ENCODE measurements at places on chromosomes 2 and 18.
A peak's percentile ranks its signal among the peaks of the same experiment; 100 is the strongest.

GRCh38 chr2:74250189-74250631, 51.8 kb downstream of the MTHFD2 start:
- DNase-seq = peak; percentile 66

GRCh38 chr2:236170590-236171165, 2.5 kb upstream of the GBX2 start:
- DNase-seq = no peak

DNA sequence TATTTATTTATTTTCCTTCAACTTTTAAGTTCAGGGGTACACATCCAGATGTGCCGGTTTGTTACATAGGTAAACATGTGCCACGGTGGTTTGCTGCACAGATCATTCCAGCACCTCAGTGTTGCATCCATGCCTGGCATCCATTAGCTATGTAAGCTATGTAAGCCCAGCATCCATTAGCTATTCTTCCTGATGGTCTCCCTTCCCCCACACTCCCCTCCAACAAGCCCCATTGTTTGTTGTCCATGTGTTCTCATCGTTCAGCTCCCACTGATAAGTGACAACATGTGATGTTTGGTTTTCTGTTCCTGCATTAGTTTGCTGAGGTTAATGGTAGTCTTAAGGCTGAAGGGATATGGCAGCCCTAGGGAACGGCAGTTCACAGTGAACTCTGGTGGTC, 203.4 kb downstream of the CTNNA2 start:
- DNase-seq = no peak

- DNase-seq = no peak
These were observed 73.6 kb downstream of the MAIP1 start for GRCh38 chr2:200028998-200029397.

DNA sequence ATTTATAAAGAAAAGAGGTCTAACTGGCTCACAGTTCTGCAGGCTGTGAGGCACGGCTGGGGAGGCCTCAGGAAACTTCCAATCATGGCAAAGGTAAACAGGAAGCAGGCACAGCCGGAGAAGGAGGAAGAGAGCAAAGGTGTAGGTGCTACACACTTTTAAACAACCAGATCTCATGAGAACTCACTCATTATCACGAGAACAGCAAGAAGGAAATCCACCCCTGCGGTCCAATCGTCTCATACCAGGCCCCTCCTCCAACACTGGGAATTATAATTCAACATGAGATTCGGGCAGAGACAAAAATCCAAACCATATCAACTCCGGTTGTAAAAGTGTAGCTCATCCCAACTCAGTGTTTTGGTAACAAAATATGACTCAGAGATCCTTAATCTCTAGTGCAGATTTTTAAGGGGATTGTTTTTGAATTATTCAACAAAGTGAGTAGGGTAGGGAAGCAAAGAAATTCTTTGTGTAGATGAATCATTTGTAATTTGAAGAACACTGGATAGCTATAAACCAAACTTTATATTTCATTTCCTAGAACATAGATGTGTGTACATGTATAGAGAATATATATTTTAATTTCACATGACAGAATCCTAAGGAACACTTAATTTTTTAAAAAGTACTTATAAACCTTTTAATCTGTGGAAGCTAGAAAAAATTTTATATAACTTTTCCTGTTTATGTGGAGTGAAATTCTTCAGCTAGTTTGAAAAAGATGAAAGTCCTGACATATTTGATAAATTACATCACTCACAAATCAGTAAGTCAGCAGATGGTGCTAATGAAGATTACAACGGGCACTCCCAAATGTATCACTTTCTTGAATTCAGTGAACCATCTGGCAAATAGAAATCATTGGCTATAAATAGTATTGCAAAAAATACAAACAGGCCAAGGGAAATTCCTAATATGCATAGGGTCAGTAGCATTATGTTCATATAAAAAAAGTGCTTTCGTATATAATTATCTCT, 130.1 kb downstream of the OLA1 start:
- DNase-seq = peak; percentile 75

DNA sequence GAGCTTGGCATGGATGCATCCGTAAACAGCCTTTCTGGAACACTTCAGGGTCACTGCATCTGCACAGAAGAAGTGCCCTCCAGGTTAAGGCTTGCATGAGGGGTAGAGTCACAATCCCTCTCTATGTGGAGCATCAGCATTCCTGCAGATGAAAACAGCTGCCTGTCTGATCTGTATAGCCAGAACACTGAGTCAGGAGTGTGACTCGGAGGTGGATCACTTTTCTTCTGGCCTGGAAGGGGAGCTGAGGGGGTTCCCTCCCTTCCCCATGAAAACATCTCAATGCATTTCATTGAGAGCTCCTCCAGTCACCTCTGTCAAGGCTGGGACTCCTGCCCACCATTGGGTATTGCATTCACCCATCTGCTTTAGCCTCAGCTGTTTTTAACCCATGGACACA, 72.5 kb upstream of the SERPINE2 start:
- peak; percentile 39 for DNase-seq

GRCh38 chr2:220948579-220948978, 623.5 kb downstream of the EPHA4 start:
- no peak for DNase-seq

- no peak for DNase-seq
These were observed 11.1 kb downstream of the DHRS9 start for GRCh38 chr2:169080250-169081069.

GRCh38 chr2:23385748-23386338, 864 bp downstream of the KLHL29 start:
- no peak for DNase-seq

DNA sequence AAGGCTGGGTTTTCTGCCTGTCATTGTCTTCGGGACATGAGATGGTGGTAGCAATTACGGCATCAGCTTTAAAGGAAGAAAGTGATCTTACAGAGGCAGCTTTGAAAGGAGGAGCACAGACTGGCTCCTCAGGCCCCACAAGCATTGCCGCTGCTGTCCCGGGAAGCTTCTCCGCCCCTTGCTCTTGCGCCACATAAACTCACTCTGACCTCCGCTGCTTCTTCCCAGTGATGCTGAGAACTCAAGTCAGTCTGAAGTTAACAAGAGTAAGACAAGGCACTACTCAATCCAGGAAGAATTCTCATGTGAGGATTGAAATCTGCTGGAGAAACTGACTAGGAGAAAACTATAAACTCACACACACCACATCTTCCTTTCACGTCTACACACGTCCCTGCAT, 112.4 kb upstream of the RIOK3 start:
- peak; percentile 75 for DNase-seq

DNA sequence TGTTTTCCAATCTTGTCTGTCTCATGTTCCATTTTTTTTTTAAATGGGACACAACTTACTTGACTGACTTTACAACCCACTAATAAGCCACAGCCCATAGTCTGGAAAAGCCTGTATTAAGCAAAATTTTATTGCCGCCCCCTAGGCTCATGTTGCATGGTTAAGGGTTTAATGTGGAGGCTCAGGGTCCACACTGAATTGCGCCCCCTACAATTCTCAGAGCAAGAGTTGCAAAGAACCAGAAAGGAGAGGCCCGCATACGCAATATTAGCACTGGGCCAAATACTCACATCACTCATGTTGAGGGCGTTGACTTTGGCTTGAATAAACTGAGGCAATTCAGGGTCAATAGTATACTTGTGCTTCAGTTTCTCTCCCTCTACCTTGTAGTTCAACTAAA, 65.5 kb downstream of the NEB start:
- no peak for DNase-seq

GRCh38 chr2:162747021-162747420, 91.5 kb downstream of the KCNH7 start:
- no peak for DNase-seq

- no peak for DNase-seq
These were observed 31.8 kb downstream of the SALL3 start for GRCh38 chr18:79011300-79011870.

- no peak for DNase-seq
These were observed 1.8 kb downstream of the STRN start for GRCh38 chr2:36964496-36965058.

DNA sequence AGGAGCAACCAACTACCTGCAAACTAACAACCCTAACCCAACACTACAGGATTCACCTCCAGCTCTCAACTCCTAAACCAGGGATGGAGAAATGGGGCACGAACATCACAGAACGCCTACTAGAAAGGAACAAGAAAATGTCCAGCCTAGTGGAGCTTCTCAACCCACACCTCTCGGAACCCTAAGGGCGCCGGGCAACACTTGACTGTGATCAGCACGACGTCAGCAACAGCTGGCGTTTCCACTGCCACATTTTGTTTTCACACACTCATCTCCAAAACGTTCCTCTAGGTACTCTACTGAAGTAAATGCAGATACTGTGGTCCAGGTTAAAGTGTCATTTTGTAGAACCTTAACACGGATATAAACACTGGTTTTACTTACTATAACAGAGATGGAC, 4.2 kb downstream of the RNASEH1 start:
- DNase-seq = no peak

- DNase-seq = peak; percentile 79
These were observed 80.9 kb downstream of the CHRNA1 start for GRCh38 chr2:174683392-174683759.

GRCh38 chr2:226609366-226609765, 190.3 kb downstream of the IRS1 start:
- peak; percentile 94 for DNase-seq

GRCh38 chr18:57555134-57555533, 31.4 kb downstream of the FECH start:
- DNase-seq = no peak

DNA sequence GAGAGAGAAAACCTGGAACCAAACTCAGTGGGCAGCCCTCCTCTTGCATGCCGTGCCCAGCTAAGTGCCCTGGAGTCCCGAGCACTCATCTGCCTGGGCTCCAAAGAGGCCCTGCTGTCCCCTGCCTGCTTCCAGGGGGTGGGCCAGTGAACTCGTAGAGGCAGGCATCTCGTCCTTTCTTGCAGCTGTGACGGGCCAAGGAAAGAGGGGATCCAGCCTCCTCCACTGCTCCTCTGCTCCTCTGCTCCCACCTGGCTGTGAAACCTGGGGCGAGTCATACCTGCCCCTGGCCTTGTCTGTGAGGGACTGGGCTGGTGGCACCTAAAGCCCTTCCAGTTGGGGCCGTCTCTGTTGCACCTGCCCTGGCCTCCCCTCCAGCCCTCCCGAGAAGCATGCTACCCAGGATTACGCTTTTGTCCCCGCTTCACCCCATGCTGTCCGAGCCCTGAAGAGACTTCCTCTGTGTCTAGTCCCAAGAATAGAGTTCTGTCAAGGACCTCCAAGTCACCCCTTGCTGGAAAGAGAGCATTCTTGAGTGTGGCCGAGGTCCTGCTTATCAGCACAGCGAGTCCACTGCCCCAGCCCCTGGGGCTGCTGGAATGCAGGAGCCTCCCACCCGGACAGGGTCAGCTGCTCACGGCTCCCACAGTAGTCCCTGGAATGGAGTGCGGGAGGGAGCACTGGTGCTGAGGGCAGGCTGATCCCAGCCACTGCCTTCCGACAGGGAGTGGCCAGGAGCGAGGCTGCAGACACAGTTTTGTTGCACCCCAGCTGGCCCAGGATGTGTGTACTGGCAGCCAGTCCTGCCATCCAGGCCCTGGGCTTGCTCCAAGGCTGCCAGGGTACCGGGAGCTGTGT, 14.3 kb downstream of the KCNK3 start:
- peak; percentile 27 for DNase-seq

GRCh38 chr2:179584760-179585159, 276.7 kb downstream of the ZNF385B start:
- no peak for DNase-seq

DNA sequence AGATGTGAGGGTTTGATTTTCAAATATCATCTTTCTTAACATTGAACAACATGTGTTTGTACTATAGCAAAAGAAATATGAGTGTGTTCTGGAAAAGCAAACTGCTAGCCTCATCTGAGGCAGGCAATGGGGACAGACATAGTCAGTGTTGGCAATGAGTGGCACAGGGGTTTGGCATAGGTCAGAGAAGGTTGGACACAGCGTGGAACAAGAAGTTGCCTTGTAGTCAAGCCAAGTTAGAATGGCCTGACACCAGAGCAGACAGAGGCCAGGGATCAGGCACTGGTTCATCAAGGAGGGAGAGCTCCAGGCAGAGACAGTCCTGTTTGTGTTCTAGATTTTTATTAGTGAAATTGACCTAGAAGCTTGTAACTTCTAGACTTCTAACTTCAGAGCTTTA, 100.8 kb upstream of the TANK start:
- DNase-seq = no peak

DNA sequence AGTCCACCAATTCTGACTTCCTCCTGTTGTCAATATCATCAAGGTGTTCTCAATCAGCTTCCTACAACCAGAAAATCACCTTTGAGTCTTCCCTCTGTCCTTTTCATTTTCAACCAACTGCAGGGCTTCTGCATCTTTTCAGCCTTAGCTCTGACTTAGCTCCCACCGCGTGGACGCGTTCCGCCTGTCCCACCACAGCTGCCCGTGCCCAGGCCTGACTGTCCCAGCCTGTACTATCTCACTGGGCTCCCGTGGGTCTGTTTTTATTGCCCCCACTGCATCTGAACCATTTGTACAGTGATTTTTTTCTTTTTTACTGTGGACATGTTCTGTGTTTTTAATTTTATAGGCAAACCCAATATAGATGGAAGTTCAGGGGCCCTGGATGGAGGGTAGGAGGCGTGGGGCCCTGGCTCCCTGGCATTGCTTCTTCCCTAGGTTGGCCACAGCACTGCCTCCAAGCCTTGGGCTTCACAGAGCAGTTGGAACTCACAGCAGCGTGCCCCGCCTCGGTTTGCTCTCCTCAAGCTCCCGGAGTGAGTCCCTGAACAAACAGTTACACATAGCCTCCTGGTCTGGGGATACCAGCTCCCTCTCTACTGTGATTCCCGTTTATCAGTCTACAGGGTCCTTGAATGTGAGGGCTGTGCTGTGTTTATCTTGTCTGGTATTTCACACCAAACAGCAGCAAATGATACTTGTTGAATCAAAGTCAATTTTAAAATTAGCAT, 280.6 kb upstream of the PXDN start:
- DNase-seq = no peak

DNA sequence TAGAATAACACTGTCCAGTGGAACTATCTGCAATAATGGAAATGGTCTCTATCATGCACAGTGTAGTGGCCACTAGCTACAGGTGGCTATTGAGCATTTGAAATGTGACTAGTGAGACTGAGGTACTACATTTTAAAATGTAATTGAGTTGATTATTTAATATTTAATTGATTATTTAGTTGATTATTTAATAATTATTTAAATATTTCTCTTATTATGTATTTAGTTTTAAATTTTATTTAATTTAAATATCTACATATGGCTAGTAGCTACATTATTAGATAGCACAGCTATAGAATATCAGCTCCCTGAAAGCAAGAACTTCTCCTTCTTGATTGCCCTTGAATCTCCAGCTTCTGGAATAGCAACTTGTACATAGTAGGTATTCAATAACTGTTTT, 12.8 kb upstream of the ZNF521 start:
- DNase-seq = no peak

DNA sequence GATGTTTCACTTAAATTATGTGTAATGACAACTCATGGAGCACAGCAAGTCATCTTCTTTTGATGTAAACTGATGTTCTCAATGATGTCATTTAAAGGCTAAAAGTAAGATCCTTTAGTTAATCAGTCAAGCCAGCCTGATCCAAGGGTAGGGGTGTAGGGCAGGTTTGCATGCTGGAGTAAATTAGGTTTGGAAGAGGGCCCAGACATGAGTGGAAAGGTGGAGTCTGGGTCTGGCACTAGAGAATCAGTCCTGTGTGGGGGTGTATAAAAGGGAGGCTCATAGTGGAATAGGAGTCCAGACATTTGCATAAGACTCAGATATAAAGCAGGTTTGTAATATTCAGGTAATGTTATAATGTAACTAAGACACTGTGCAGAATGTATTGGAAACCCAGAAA, 88.8 kb upstream of the NYAP2 start:
- no peak for DNase-seq

GRCh38 chr18:42156281-42156680, 201.2 kb downstream of the PIK3C3 start:
- no peak for DNase-seq

- DNase-seq = no peak
These were observed 894.4 kb downstream of the BCL11A start for GRCh38 chr2:59658906-59659635.
